B cell (primary cell): ENCODE measurements at places on chromosomes 6 and 20. TPM values are rescaled to one million over a fixed set of nuclear protein-coding genes. Genes with fewer than 3 reads are reported as not detected.

KCNQ5 gene
- polyA plus RNA-seq: 2.3 and 4.1 TPM in 2 replicates

SAMD3 gene
- polyA plus RNA-seq: 3.3 and 3.8 TPM in 2 replicates

DNA sequence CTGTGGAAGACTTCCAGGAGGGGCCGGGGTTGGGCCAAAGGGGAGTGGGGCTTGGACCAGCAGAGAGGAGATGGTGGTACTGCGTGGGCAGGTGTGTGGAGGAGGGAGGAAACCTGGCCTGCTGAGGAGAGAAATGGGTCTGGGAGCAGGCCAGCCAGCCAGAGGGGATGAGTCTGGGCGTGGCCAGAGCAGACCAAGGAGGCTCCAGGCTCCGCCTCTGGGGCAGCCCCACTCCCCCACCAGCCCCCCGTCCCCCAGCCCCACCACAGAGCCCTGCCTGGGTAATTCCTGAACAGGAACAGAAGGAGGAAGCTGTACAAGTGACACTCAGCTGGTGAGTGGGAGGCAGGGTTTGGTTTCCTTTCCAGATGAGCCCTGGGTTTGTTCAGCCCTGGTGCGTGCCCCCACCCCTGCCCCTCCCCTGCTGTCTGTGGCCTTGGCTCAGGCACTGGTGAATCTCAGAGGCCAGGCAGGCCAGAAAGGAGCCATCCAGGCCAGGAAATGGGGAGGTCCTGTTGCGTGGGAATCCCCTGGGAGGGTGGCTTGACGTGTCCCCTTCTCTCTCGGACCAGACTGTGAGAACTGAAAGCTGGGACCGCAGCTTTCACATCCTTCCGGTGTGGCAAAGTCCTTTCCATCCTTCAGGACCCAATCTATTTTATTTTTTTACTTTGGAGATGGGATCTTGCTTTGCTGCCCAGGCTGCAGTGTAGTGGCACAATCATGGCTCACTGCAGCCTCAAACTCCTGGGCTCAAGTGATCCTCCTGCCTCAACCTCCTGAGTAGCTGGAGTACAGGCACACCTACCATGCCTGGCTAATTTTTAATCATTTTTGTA is 9.4 kb upstream of the SRC start:
- DNase-seq: peak; percentile 81

SYTL3 gene
- polyA plus RNA-seq: 1.1 and 1.3 TPM in 2 replicates

DNA sequence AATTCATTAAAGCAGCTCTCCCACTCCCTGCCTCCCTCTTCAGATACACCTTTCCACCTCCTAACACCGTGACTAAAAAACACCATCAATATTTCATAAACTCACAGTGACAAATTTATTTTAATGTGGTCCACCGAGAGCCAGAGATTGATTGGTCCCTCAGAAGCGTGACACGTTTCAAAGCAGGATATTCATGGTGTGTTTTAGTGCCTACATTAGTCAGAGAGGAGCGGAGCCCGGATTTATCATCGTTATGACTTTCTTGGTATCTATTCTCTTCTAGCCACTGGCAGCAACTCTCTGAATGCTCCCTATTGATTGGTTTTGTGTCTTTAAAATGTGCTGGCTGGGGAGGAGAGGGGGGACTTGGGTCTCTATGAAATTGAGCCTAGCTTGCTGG is 265.3 kb downstream of the DHX35 start:
- no peak for DNase-seq

- DNase-seq: no peak
Observed at GRCh38 chr6:128007658-128008057, 106.8 kb upstream of the THEMIS start.

DNA sequence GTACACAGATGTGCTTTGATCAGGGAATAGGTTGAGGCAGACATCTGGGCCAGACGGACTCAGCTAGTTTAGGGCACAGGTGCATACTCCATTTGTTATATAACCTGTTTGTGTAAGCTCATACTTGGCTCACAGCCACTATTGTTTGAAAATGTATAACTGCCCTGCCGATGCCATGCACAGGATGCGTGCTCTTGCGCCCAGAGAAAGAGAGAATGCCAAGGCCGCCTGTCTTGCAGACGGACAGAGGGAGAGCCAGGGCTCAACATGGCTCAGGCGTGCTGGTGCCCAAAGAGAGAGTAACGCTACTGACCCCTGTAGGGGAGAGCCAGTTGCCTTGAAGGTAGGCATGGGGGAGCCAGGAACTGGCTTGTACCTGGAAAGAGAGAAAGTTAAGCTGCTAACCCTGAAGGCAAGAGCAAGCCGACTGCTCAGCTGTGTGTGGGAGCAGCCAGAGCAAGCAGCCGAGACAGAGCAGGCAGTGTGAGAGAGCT is 57.7 kb downstream of the FAM229B start:
- DNase-seq: no peak

DNA sequence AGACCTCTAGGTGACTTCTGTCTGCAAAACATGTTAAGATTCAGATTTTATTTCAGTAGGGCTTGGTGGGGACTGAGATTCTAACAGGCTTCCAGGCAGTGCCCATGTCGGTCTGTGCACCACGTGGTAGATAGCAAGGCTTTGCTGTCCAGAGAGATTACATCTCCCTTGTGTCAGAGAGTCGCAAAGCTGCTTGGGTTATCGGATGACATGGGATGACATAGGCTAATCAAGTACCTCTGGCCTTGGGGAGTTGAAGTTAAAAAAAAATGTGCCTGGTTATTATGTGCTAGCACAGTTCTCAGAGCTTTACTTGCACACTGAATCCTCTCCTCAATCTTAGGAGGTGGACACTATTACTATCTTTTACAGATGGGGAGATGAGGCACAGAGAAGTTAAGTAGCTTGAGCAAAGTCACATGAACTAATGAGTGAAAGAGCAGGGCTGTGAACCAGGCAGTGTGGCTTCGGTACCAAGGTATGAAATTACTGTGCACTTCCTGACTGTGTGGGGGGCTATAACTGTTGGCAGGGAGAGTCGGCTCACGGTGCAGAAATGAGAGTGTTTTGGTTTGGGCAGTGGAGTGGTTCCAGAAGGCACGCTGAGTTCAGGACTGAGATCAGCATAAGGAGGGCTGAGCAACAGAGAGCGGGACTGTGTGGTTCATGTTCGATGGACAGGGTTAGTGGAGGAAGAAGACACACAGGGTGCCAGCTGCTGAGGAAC is 41.1 kb downstream of the FARS2 start:
- DNase-seq: peak; percentile 32

GRCh38 chr6:111201764-111202163 is 114.5 kb downstream of the SLC16A10 start:
- no peak for DNase-seq

DNA sequence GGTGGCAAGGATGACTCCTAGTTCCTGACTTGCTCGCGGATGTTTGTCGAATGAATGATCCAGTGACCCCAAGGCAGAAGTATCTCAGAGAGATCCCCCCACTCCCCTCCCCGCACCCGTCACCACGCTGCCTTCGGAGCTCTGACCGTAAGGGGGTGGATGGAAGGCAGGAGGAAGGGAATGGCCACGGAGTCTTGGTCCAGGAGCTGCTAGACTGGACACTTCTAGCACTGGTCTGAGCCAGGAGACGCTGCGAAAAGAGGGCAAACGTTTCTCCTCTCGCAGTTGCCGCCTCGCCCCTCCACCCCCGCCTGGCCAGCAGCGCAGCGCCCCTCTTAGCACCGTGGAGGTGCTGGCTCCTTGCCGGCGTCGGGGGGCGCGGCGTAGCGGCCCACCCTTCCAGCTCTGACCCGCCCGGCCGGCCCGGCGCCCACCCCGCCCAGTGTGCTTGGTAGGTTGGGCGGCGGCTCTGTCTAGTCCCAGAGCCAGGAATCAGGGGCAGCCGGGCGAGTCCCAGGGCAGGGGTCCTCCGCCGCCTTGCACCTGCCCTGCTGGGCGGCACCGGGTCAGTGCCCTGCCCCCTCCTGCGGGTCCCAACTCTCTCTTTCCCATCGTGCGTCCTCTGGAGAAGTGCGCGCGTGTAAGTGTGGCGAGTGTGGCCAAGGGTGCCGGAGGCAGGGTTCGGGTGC is 2.4 kb upstream of the DBNDD2 start:
- no peak for DNase-seq

PGBD1 gene
- polyA plus RNA-seq: 0.55 and 1.2 TPM in 2 replicates

DNA sequence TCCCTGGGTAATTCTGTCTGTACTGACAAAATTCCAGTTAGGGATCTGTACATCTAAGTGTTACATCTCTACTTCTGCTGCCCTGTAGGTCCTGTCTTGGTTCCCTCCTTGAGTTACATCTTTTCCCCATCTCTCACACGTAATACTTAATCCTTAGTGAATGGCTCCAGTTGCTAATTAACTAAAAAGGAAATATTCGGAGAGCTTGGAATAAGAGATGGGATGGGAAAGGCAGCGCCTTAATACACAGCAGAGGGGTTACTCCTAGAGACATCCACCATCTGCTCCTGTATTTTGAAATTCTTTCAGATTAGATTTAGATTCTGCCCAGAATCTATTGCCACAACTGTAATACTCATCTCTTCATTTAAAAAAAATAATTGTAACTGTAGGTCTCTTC is 384.0 kb downstream of the SAMD5 start:
- no peak for DNase-seq

- DNase-seq: no peak
Observed at GRCh38 chr6:89310929-89311328, 4.2 kb downstream of the GABRR2 start.

ECT2L gene
- 0.20 TPM in 1 of 2 replicates, not detected in the other for polyA plus RNA-seq

GRCh38 chr6:168105813-168106632 is 27.0 kb upstream of the FRMD1 start:
- no peak for DNase-seq

GRCh38 chr20:14498772-14499171 is 161.4 kb upstream of the FLRT3 start:
- DNase-seq: no peak

DNA sequence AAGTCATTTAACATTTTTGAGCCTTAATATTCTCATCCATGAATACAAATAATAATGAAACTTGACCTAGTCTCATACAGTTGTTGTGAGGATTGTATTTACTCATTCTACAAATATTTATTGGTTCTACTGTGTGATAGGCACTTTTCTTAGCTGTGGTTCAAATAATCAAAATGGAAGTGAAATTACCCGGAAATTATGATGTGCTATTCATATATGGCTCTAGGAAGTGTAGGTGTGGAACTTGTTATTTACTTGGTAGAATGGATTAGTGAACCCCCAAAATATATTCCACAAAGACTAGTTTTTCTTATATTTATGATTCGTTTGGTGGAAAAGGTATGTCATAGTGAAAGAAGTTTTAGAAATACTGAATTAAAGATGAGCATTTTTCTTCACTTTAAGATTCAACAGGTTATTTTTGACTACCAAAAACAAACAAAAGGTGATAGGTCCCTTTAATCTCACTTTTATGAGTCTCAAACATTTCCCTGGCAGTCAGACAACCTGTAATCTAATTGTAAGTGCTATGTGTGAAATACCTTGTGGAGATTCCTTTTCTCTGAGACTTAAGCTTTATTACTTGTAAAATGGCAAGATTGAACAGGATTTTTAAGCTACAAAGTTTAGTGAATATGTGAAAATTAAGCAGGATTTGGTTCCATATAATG is 77.8 kb downstream of the STXBP5 start:
- no peak for DNase-seq

- no peak for DNase-seq
Observed at GRCh38 chr6:549906-550305, 107.0 kb downstream of the HUS1B start.

GRCh38 chr6:39210450-39210849 is 18.8 kb downstream of the KCNK5 start:
- no peak for DNase-seq

GRCh38 chr6:71072508-71072907 is 115.6 kb upstream of the B3GAT2 start:
- DNase-seq: no peak

DNA sequence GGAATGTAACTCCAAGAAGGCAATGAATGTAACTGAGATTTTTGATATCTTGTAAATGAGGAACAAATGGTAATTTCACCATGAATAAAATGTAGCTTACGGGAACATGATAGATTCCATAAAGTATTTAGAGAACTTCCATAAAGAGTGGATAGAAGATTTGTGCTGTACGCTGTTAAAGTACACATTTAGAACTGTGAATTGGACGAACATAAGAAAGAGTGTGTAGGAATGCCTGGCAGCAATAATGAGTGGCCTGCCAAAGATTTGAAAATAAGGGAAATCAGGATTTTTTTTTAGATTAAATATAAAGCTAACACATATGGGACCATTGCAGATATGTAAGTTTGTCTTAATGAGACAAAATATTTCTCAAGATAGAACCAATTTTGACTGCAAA is 1153.3 kb upstream of the EYS start:
- DNase-seq: no peak

GRCh38 chr6:90351696-90352095 is 55.1 kb upstream of the BACH2 start:
- DNase-seq: no peak
